HCT116 (cell line): ENCODE measurements at places on chromosomes 11 and 22.

DNA sequence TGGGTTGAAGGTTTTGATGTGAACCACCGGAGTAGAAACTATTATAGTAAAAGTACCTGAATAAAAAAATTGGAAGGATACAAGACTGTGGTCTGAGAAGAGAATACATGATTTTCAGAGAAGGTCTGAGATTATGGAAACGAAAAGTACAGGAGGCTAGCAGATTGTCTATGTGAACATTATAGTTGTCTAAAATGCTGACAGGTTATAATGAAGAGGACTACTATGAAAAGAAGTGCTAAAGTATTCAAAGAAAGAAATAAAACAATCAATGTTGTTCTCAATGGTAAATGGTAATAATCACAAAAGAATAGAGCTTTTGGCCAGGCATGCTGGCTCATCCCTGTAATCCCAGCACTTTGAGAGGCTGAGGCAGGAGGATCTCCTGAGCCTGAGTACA is 34.0 kb downstream of the RAB6A start:
- DNase-seq: no peak

- DNase-seq: no peak
Observed at GRCh38 chr22:25448435-25449051, 115.9 kb upstream of the GRK3 start.

DNA sequence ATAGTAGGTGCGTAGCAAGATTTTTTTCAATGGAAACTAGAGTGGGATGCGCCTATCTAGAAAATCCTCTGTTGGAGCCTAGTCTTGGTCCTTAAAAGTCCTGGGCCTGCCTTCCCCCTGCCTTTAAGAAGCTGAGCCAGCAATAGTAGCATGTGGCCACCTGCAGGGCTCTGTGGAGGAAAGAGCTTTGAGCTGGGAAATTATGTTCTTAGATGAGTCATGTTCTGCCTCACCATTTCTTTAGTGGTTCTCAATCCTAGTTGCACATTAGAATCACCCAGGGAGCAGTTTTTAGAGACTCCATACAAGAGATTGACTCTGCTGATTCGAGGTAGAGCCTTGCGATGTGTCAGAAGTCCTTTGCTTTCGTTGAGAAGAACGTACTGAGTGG is 133.5 kb downstream of the COMMD9 start:
- no peak for DNase-seq

GRCh38 chr11:133082841-133083488 is 449.3 kb downstream of the OPCML start:
- no peak for DNase-seq

DNA sequence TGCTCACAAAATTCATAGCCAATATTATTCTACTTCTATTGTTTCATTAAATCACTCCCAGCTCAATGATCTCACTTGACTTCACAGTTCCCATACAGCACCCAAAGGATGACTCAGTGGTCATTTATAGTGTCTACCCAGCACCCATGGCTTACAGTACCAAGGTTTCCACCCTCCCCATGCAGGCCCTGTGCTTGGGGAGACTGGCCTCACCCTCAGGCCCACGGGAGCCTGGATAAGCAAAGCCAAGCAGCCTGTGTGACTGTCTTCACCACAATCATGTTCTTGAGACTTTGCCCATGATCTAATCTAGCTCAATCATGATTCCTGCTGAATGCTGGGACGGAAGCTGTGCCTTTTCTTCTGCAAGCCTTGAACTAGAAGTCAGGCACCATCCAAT is 97.6 kb downstream of the SLC36A4 start:
- no peak for DNase-seq

- peak; percentile 68 for DNase-seq
Observed at GRCh38 chr11:60831143-60831500, 10.8 kb upstream of the CCDC86 start.

DNA sequence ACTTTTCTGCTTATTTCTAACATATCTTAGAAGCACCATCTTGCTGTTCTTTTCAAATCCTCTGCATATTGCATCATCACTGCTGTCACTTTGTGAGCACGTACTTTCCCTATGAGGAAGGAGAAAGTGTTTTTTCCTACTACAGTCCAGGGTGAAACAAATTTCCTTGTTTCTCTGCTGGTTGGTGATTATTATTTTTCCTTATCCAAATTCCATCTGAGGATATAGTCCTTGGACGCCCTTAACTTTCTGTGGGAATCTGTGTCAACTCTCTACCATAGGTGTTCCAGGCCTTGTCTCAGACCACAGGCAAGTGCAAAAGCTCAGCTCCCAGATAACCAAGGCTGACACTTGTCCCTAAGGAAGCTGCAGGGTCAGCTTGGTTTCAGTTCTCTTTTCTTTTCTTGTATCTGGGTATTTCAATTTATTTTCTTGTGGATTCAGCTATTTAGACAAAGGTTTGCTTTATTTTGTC is 29.4 kb upstream of the LYVE1 start:
- no peak for DNase-seq

- DNase-seq: no peak
Observed at GRCh38 chr11:61392981-61393595, 701 bp downstream of the TMEM216 start.

DNA sequence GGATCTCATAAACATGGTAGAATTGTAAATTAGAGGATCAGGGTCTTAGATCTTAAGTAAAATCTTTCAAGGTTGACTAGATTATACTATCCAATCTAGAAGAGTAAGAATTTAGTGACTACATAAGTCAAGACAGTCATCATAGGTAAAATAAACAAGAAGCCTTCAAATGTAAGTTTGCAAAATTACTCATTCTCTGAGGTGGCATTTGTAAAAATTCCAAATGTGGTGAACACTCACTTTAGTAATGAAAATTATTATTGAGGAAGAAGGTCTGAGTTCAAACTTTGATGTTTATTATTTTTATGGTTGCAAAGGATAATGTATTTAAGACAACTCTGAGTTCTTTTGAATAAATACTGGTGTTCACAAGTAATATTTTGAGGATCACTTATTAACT is 4.6 kb downstream of the HYLS1 start:
- no peak for DNase-seq

DNA sequence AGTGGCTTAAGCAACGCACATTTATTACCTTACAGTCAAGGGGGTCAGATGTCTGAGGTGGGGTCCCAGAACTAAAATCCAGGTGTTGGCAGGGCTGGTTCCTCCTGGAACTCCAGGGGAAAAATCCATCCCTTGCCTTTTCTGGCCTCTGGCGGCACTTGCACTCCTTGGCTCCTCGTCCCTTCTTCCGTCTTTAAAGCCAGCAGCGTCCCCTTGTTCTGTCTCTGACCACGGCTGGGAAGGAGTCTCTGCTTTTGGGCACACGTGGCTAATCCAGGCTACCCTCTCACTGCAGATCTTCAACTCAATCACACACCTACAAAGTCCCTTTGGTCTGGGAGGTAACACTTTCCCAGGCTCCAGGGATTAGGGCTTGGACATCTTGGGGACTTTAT is 73.5 kb upstream of the WNT7B start:
- no peak for DNase-seq

- no peak for DNase-seq
Observed at GRCh38 chr11:61930933-61931332, 13.6 kb upstream of the RAB3IL1 start.

DNA sequence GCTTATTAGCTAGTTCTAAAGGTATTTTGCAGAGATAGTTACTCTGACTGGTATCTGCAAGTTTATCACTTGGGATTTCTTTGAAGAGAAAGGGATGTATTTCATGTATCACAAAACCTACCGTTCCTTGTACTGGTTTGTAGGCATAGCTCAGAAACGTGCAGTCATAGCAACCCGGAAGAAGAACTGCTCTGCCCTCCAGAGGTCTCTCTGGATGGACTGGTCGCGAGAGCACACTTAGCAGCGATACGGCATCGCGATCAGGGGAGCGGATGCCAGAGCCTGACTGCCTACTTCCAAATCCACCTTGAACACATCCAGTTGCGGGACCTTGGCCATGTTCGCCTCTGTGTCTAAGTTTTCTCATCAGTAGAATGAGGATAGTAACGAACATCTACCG is 143.3 kb downstream of the WNT7B start:
- no peak for DNase-seq

DNA sequence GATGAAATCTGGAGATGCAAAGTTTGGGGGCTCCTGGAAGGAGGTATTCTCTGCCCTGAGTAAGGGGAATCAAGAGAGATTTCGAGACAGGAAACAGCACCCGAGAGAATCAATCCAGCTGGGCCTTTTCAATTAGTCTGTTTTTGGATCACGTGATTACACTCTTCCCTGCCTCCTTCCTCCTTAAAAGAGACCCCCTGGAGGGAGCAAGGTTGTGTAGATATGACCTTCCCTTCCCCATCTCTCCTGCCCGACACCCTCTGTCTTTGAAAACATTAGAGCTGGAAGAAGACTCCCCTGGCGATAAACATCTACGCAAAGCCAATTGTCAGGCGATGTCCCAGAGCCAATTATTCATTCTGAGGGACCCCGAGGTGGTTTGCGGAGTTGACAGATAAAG is 407.9 kb downstream of the MIAT start:
- no peak for DNase-seq
